Cardiac fibroblast (primary cell): ENCODE measurements at places on chromosomes 3 and 15.

DNA sequence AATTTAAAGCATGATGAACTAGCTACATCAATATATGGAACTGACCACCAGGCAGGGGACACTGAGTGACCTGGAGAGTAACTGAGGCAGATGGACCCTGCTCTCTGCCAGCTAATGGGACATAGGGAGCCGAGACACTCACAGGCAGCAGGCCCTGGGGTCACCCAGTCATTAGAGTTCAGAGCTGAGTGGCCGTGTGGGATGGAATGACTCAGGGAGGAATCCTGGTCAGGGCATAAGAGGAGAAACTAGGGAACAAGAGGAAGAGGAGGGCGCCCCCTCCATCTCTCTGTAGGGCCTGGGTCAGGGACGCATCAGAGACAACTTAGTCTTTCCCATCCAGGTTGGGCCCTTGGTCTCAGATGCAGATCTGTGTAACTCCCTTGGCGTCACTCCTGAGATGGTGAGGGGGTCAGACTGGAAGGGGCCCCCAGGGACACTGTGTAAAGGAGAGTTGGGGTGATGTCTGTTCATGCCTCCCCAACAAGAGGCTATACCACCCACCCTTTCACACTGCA lies 39.8 kb downstream of the CCDC12 start:
- DNase-seq: no peak

GRCh38 chr3:57822686-57823085 lies 66.6 kb downstream of the SLMAP start:
- DNase-seq: peak; percentile 18

GRCh38 chr15:92747047-92747446 lies 91.5 kb upstream of the FAM174B start:
- no peak for DNase-seq

- DNase-seq: no peak
These were observed 607.4 kb upstream of the TBL1XR1 start for GRCh38 chr3:177804646-177805045.

DNA sequence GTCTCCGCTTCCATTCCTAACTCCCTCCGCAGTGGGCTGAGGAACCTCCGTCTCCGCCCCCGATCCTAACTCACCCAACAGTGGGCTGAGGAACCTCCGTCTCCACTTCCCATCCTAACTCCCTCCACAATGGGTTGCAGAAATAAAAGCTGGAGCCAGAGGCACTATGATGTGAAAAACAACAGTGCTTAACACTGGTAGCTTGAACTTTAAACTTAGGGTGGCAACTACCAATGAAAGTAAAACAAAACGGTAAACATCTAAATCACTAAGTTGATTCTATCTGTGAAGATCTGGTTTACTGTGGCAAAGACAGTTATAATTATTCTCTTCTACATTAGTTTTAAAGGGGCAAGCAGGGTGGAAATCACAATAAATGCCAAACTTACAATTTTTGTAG lies 25.9 kb upstream of the GP5 start:
- DNase-seq: no peak

GRCh38 chr3:123339302-123339701 lies 109.6 kb downstream of the ADCY5 start:
- no peak for DNase-seq

GRCh38 chr3:20648294-20648693 lies 462.3 kb upstream of the SGO1 start:
- peak; percentile 82 for DNase-seq

DNA sequence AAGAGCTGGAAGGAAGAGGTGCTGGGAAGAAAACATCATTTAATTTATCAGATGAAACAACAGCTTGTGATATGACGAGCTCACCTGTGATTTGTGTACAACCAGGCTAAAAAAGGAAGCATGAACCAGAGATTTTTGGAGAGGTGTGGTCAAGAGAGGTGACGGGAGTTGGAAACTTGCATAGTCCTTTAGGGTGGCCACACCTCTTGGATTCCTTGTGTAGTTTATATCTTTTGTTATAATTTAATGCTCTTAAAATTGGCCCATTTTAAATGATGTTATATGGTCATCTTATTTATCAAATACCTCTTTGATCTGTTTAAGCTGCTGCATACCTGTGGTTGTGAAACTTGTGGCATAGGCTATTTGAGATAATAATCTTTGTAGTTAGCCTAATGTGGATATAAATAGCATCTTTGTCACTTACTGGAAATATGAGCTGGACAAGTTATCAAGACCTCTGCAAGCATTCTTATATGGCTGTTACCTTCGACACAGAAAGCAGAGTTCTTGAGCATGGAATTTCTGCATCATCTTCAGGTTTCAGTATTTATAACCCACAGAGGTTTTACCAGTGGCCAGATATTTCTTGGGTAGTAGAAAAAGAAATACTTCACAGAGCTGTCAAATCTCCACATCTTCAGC lies 49.1 kb downstream of the IL1RAP start:
- peak; percentile 34 for DNase-seq

DNA sequence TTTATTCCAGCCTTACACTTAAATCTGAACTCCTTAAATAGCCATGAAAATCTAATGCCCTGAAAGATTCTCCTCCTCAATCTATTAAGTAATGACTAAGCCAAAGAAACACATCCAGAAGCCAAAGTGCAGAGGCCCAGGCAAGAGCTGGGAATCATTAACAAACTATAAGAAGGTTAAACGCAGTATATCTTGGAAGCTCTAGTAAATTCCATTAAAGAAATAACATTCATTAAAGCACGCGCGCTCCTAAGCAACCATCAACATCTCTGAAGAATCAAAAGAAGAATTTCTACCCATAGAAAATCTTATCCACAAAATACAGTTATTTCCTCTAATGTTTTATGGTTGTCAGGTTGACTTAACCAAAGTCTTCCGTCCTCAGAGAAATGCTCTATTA lies 29.5 kb downstream of the MB21D2 start:
- no peak for DNase-seq

DNA sequence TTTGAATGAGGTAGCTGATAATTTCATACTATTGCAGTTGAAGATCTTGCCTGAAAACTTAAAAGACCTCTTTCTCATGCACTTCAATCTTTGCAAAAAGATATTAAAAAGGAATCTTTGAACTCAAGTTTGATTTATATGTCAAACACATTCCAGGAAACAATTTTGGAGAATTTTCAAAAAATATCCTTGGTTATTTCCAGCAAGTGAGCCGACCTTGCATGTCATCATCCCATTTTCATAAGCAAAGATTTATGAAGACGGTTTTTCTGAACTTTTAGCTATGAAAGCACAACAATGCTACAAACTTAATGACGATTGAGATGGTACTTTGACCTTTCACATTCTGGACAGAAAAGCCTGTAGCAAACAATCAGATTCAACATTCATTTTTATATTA lies 95.6 kb downstream of the RFX7 start:
- no peak for DNase-seq

- DNase-seq: no peak
These were observed 108.3 kb upstream of the CACNA2D3 start for GRCh38 chr3:54014067-54014466.

GRCh38 chr3:33722626-33723370 lies 4.7 kb upstream of the CLASP2 start:
- DNase-seq: peak; percentile 58

- peak; percentile 73 for DNase-seq
These were observed 55.6 kb downstream of the CGGBP1 start for GRCh38 chr3:88003115-88003755.

DNA sequence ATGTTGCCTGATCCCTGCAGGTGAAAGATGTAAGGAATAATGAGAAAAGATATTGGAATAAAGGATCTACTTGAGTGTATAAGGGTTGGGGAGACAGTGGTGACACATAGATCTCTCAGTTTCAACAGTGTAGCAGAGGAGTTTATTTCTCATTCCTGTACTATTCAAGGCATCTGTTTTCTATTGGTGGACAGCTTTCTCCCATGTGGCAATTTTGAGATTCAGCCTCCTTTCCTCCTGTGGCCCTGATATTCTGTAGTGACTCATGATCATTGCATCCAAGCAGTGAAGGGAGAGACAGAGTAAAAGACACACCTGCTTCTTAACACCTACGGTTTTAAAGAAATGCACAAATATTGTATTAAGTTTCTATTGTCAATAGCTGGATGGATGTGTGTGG lies 327.6 kb downstream of the GRM7 start:
- no peak for DNase-seq

DNA sequence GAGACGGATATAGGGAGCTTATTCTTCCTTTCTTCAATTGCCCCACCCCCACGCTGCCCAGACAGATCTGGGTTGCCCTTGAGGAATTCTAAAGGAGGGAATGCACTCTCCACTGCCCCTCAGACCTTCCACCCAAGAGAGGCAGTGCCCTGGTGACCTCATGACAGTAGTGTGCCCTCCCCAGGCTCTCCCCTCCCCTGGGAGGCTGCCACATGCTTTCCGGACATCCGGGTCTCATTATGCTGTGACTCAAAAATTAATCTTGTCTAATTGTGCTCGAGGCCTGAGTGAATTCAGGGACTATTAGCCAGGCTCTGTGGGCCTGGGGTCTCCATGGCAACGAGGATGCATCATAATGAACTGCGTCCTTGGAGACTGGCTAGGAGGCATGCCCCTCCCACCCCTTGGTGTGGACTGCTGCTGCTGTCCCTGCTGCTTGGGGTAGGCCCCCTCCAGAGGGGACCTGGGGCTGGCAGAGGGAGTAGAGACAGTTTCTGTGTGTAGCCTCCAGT lies 20.8 kb downstream of the CORO2B start:
- peak; percentile 72 for DNase-seq

DNA sequence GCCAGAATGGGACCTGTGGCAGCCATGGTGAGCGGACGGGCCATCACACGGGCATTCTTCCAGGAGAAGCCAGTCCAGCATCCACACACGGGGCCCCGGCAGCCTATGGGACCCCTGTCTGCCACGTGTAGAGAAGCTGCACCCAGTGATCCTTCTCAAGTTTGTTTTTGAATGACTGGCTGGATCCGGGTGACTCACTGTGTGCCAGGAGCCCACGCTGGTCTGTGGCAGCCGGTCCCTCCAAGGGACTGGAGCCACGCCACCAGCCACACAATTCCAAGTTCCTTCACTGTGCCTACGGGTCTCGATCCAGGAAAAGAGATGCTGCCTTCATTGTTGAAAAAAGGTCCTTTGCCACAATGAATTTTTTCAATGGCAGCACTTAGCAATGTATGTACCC lies 58.1 kb downstream of the ATP10A start:
- DNase-seq: no peak

GRCh38 chr15:57591237-57591821 lies 375 bp upstream of the MYZAP start:
- DNase-seq: no peak

DNA sequence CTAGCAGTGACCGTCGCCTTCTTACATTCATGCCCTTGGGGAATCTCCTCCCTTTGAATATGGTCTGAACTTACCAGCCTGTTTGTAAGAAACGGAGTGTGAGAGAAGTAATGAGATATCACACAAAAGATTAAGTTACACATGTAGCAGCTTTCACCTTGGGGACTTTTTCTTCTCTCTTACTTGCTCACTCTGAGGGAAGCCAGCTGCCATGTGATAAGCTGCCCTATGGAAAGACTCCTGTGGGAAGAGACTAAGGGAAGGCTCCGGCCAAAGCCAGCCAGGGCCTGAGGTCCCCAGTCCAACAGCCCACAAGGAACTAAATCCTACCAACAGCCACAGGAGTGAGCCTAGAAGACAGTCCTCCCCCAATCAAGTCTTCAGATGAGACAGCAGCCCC lies 190.4 kb upstream of the TSC22D2 start:
- DNase-seq: no peak

DNA sequence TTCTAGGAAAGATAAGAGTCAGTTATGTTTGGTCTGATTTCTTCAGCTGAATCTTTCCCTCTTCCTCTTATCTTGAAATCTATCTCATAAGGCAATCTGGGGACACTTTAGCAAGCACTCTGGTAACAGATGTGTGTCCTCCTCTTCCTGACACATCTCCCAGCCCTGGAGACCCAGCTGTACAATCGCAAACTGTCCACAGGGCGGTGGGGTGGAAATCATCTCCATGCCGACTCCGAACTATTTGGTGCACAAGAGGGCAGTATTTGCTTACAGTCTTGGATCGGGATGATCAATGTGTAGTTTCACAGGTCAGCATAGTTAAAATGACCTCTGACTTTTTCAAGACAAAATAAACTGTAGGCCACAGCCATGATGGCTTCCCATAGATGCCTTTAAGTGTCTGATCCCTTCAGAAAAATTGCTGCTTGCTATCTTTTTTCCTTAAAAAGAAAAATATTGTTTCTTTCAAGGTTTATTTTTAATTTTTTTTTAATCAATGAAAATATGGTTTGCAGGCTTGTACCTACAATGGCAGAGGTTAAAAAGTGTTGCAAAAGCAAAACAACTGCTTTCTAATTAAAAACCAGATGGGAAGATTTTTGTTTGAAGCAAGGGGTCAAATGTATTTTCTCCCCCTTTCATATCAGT lies 17.7 kb downstream of the EEFSEC start:
- peak; percentile 87 for DNase-seq

- DNase-seq: no peak
These were observed 58.6 kb upstream of the ARHGEF3 start for GRCh38 chr3:56860351-56860750.

DNA sequence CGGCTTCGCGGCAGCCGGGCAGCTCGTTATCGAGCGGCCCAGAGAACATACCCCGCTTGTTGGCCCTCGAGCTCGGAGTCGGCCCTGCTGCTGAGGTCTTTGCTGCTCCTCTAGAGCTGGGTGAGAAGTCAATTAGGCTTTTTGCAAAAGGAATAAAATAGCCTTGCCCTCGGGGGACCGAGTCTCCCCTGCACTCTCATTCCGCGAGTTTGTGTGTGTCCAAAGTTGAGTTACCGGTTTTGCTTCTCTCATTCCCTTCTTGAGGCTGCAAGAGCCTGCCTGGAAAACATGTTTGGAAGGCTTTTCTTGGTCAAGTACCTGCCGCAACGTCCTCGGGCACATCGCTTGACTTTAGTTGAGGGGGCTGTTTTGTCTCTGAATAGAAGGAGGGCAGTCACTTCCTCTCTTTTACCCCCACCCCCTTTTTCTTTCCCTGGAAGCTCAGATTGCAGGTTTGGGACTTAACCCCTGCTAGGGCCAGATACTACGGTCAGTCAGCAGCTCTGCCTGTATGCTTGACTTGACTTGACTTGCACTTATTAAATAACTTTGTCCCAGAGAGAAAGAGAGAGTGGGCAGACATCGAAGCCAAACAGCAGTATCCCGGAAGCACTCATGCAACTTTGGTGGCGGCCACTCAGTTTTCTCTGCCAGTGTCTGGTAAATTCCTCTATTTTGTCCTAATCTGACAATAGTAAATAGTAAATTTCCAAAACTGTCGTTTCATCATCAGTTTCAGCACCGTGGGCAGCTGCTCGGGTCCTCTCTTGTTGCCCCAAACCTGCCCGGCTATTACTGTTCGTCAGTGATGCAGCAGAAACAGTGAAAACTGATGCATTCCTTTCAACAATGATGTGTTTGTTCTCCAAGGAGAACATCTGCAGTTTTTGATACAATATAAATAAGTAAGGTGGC lies 609 bp downstream of the RNF13 start:
- peak; percentile 52 for DNase-seq
